Left lobe of liver (tissue), 2 donors: ENCODE measurements at places on chromosomes 5 and 9. TPM values are rescaled to one million over a fixed set of nuclear protein-coding genes. Genes with fewer than 3 reads are reported as not detected.

RNF180 gene
- total RNA-seq: 4.4 TPM

TERT gene
- 0.10 TPM for total RNA-seq

CD14 gene
- total RNA-seq: 211 TPM

MEGF10 gene
- 1.4 TPM for total RNA-seq

EQTN gene
- not detected for total RNA-seq

ENHO gene
- 3.9 TPM for total RNA-seq

ZNF300 gene
- 0.23 TPM for total RNA-seq

ZNF883 gene
- total RNA-seq: 0.08 TPM

HEXB gene
- 66.0 TPM for total RNA-seq

CA9 gene
- total RNA-seq: 0.96 TPM

EDIL3 gene
- total RNA-seq: 0.20 TPM

ESM1 gene
- total RNA-seq: not detected

NFIB gene
- 38.4 TPM for total RNA-seq

SLCO6A1 gene
- not detected for total RNA-seq

CD72 gene
- total RNA-seq: 0.93 TPM

QRFP gene
- total RNA-seq: not detected

CMBL gene
- 116 TPM for total RNA-seq

MCC gene
- total RNA-seq: 36.3 TPM

IFNA2 gene
- not detected for total RNA-seq

PLAC8L1 gene
- total RNA-seq: not detected

CYLC2 gene
- total RNA-seq: not detected

DTWD2 gene
- 4.6 TPM for total RNA-seq

SPINK14 gene
- not detected for total RNA-seq

NEUROG1 gene
- not detected for total RNA-seq

RASEF gene
- 2.4 TPM for total RNA-seq

LRRC19 gene
- total RNA-seq: 0.55 TPM

SPINK6 gene
- not detected for total RNA-seq

LRRTM2 gene
- not detected for total RNA-seq

TAF11L10 gene
- total RNA-seq: not detected

GABRP gene
- 0.45 TPM for total RNA-seq

PCDHGB6 gene
- 2.3 TPM for total RNA-seq

SMIM33 gene
- not detected for total RNA-seq

ADRB2 gene
- 1.6 TPM for total RNA-seq

SLC36A3 gene
- total RNA-seq: not detected

STK10 gene
- 9.1 TPM for total RNA-seq

GFI1B gene
- 0.15 TPM for total RNA-seq

CTXN3 gene
- not detected for total RNA-seq

PRPF4 gene
- 12.0 TPM for total RNA-seq

SOX30 gene
- total RNA-seq: not detected

GRM6 gene
- not detected for total RNA-seq
